Stimulated activated CD4-positive, alpha-beta T cell treated with anti-CD3 and anti-CD28 coated beads, Interleukin-2, amount 100 ng/mL, for 48 hours (primary cell): ENCODE measurements at places on chromosomes 6 and 20.

DNA sequence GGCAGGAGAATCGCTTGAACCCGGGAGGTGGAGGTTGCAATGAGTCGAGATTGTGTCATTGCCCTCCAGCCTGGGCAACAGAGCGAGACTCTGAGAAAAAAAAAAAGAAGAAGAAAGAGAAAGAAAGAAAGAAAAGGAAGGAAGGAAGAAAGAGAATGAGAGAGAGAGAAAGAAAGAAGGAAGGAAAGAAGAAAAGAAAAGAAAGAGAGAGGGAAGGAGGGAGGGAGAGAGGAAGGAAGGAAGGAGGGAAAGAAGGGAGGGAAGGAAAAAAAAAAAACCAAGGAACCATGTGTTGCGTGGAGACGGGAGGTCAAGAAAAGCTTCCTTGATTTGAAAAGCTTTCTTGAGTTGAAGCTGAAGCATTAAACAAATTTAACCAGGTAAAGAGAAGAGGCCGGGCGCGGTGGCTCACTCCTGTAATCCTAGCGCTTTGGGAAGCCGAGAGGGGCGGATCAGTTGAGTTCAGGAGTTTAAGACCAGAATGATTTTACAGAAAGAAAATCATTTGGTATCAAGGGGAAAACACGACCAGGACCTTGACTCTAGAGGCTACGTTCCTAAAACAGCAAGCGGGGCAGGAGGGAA is 90.5 kb upstream of the PRSS16 start:
- no peak for DNase-seq

DNA sequence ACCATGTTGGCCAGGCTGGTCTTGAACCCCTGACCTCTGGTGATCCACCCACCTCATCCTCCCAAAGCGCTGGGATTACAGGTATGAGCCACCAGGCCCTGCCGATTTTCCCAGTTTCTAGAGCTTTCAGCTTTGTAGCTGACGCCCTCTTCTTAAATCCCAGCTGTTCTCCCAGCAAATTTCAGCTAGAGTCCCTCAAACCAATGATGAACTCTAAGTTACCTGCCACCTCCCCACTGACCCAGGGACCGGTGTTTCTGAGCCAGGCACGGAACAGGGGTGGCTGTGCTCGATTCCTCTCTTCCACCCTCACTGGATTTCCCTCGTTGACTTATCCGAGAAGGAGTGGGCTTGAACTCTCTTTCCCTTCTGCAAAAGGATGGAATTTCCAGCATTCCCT is 39.1 kb downstream of the SUN5 start:
- DNase-seq, result no peak

DNA sequence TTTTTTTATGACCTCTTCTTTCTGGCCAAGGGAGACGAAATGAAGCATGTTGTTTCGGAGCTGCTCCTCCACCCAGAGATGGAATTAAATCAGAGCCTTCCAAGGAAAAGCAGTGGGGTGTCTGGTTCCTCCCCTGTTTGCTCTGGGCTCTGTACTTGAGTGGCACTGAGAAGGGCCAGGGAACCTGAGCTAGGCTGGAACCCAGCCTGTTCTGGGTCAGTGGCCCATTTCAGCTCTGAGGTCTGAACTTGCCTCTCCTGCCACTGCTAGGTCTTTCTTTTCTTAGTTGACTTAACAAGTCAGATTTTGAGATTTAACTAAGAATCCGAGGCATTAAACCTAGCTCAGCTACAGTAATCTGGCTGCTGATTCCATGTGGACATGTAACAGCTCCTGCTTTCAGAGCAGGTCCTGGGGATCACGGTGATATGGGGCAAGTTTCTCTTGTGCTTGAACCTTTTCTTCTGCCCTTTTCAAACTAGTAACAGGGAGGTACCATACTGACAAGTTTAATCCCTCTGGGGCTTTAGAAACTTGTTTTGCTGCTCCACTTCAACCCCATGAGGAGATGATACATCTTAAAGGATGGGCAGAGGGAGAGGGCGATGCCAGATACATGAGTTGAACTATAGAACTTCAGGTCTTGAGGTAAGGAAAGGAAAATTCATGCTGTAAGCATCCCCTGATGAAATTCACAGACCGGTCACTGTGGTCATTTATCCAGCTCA is 101.1 kb downstream of the SLC24A3 start:
- DNase-seq, result no peak

GRCh38 chr20:51732096-51732791 is 35.9 kb downstream of the ATP9A start:
- DNase-seq, result no peak
